H7 (cell line): ENCODE measurements at places on chromosomes 4 and X. TPM values are rescaled to one million over a fixed set of nuclear protein-coding genes. Genes with fewer than 3 reads are reported as not detected.

- no peak for DNase-seq
These were observed 15.8 kb downstream of the FTSJ1 start for GRCh38 chrX:48491809-48492208.

- DNase-seq, result no peak
These were observed 1244.7 kb downstream of the STIM2 start for GRCh38 chr4:28105271-28105859.

The UBQLN2 gene
- total RNA-seq, result 10.8 and 11.8 TPM in 2 replicates

GRCh38 chrX:13110433-13111324 lies 66.3 kb upstream of the FAM9C start:
- no peak for DNase-seq

The ADH7 gene
- not detected in 2 replicates for total RNA-seq

- DNase-seq, result no peak
These were observed 1840.1 kb downstream of the PCDH7 start for GRCh38 chr4:32560306-32560705.

DNA sequence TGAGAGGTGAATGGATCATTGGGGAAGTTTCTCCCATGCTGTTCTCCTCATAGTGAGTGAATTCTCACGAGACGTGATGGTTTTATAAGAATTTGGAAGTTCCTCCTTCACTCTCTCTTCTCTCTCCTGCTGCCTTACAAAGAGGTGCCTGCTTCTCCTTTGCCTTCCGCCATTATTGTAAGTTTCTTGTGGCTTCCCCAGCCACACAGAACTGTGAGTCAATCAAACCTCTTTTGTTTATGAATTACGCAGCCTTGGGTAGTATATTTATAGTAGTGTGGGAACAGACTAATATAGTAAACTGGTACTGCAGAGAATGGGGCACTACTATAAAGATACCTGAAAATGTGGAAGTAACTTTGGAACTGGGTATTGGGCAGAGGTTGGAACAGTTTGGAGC lies 7.8 kb upstream of the CTAG2 start:
- DNase-seq, result no peak

- no peak for DNase-seq
These were observed 107.8 kb downstream of the GABRA3 start for GRCh38 chrX:152343306-152343705.

The GPC4 gene
- 96.5 and 109 TPM in 2 replicates for total RNA-seq

DNA sequence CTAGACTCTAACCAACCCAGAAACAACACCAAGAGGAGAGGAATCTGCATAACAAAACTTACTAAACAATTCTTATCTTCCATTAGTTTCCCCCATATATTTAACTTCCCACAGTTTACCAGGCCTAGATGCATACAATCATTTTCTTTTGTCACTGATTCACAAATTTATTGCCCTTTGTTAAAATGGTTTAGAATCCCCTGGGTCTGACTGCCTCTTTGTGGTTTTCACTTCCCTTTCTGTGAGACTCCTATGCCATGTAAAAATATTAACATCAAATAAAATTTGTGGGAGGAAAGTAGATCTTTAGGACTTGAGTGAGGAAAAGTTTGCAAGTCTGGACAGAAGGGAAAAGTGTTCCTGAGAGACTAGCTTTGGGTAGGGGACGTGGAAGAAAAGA lies 393.8 kb upstream of the CNKSR2 start:
- DNase-seq, result no peak

- DNase-seq, result no peak
These were observed 309.9 kb upstream of the PPP1R2C start for GRCh38 chrX:43087830-43088229.

The NSUN7 gene
- 19.8 and 26.5 TPM in 2 replicates for total RNA-seq

- DNase-seq, result no peak
These were observed 34.6 kb upstream of the PRRG1 start for GRCh38 chrX:37314531-37314930.

- no peak for DNase-seq
These were observed 146.1 kb upstream of the OTUD4 start for GRCh38 chr4:145326491-145326890.

- peak; percentile 28 for DNase-seq
These were observed 595.2 kb downstream of the MID1IP1 start for GRCh38 chrX:39396358-39396995.

DNA sequence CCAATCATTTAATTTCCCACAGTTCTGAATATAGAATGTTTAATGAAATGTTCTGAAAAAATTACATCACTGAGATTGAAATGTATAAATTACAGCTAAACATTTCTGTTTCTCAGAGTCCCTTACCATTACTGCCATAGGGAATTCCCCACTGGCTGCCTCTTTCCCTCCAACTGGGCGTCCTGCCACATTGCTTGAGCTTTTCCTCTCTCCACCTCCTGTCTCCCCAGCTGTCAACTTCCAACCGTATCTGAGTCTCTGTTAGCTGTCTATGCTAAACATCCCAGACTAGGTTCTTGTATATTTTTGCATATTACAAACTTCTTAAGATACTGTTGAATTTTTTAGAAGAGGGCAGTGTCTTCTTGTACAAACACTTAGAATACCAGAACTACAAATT lies 407.3 kb upstream of the SLIT2 start:
- DNase-seq, result no peak

The SPINK2 gene
- total RNA-seq, result 1.3 and 4.5 TPM in 2 replicates

The SLIT2 gene
- total RNA-seq, result 1.7 and 2.0 TPM in 2 replicates

The ADH1C gene
- not detected in 2 replicates for total RNA-seq

DNA sequence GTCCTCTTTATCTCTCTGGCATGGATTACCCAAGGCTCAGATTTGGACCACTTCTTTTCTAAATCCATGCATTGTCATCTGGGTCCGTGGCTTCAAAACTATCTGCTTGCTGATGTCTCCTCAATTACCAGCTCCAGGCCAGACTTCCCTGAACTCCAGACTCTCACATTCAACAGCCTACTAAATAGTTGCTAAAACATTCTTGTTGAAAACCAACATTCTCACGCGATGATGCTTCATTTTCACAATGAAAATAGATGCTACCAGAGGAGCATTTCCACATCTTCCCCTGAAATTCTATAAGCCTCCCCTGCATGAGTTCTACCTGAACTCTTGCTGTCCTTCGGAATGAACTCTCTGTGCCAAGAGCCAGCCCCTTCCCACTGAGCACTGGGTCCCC lies 5.2 kb upstream of the TLR6 start:
- no peak for DNase-seq

The ADGRL3 gene
- total RNA-seq, result 6.8 and 15.7 TPM in 2 replicates

DNA sequence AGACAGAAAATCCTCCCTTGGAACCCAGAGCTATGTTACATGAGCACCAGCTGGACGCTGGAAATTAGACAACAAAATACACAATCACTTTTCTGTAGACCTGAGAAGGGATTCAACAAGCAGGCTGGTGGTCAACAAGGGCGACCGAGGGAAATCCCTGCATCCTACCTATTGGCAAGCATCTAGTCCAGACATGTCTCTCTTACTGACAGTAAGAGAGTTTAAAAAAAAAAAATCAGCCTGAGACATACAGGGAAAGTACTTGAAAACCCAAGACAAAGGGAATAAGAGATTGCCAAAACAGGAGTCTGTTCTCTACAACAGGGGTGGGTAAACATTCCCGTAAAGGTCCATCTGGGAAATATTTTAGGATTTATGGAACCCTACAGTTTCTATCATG lies 108.0 kb downstream of the KDR start:
- DNase-seq, result no peak

The CDX4 gene
- total RNA-seq, result 21.7 and 23.8 TPM in 2 replicates
